ENCODE measurements at places on chromosomes 7 and 10.

- ATAC-seq = peak; percentile 93
Observed at GRCh38 chr7:100247152-100247757, 27.5 kb downstream of the PVRIG start.

GRCh38 chr7:102439963-102440795 is 6.8 kb downstream of the ORAI2 start:
- ATAC-seq = peak; percentile 72

DNA sequence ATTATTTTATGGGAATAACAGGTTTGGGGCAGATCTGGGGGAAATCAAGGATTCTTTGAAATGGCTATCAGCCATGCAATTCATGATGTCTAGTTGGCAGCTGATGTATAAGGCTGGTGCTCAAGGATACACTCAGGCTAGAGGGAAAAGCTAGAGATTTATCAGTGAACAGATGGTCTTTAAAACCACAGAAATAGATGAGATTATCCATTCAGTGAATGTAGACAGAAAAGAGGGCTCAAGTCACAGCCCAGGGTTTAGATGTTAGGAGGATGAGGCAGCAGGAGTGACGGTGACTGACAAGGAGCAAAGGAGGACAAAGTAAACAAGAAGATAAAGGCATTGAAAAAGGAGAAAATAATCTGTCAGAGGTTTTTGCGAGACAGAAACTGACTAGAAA is 238.7 kb downstream of the CDK14 start:
- no peak for ATAC-seq

DNA sequence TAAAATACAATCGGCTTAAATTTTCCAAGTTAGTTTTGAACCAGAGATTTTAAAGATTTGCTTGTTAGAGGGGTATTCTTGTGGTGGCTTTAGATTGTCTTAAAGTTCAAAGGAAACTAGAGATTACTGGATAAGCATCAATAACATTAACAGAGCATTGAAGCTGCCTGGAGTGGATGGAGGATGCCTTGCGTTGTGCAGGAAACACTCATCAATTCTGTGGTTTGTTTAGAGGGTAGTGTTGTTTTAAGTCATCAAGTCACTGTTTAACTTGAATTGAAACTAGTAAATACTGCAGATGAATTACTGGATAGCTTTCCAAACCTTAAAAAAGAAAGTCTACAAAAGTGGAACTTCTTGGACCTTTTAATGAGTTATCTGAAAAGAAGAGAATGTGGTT is 218.6 kb downstream of the CELF2 start:
- ATAC-seq = no peak

DNA sequence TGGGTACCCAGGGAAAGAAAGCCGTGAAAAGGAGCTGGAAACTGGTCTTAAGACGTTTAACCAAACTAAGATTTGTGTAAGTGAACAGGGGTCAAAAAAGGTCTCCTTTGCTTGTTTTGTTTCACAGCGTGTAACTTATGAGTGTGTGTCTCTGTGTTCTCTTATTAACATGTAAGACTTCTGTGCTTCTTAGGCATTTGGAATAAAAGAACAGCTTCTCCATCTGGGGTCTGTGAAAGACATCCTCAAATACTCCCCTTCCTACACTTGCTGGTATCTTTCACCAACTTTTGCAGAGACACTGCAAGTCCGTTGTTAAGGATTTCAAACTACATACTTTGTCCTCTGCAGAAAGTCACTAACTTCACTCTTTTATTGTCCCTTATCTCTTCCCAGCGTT is 615 bp upstream of the NEUROD6 start:
- ATAC-seq = no peak

DNA sequence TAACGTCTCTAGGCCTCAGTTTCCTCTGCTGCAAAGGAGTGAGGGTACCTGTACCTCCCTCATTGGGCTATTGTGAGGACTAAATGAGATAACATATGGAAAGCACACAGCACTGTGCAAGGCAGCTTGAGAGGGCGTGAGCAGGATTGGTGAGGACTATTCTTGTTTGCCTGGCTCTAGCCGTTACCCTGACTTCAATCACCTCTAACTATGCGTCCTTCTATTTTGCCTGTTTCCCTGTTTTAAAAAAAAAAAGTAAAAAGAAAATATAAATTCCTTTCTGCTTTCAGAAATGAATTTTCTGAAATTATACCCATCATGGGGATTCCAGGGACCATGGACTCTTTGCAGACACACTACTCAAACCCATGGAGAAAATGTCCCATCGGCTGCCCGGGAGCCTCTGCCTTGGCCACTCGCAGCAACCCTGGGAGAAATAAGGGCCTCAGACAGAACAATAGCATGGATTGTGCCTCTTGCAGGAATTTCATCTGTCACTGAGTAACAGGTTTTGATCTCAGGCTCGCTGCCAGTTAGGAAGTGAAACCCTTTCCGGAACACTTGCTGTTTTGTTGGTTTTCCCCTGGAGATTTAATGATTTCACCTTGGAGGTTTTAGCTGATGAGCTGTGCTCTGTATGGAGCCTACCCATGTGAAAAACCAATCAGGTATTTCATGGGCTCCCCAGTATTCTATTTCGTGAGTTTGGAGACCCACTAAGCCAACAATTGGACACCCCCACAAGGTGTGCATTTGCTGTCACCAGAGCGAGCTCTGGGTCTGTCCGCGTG is 55.6 kb downstream of the STEAP1B start:
- peak; percentile 75 for ATAC-seq
